ENCODE measurements at places on chromosomes 2 and 18. TPM values are rescaled to one million over a fixed set of nuclear protein-coding genes. Genes with fewer than 3 reads are reported as not detected.

- DNase-seq = peak; percentile 27
Measured at GRCh38 chr2:118046634-118047210, 32.9 kb upstream of the CCDC93 start.

DNA sequence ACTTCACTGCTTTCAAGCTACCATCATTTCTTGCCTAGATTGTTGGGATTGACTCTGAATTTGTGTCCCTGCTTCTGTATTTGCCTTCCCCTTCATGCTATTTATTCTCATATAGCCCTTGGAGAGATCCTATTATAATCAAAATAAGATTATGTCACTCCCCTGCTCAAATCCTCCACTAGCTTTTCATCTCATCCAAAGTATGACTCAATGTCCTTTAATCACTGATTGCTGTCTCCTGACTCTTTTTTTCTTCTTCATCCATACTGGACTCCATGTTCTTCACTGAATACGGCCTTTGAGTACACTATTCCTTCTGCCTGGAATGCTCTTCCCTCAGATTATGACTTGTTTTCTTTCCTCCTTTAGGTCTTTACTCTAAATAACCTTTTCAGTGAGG is 5.0 kb downstream of the RBKS start:
- DNase-seq = no peak

GRCh38 chr2:140863713-140864112 is 1267.1 kb downstream of the LRP1B start:
- DNase-seq = peak; percentile 27

GRCh38 chr2:12588986-12589385 is 127.8 kb upstream of the TRIB2 start:
- DNase-seq = no peak

Gene MROH2A
- not detected for total RNA-seq

Gene RBKS
- 1.9 TPM for total RNA-seq

Gene ALK
- total RNA-seq = not detected
